EL (cell line): ENCODE measurements at places on chromosomes 11 and 22.
A peak's percentile ranks its signal among the peaks of the same experiment; 100 is the strongest.

- peak; percentile 84 for DNase-seq
Measured at GRCh38 chr11:46295312-46296058, 18.0 kb downstream of the CREB3L1 start.

DNA sequence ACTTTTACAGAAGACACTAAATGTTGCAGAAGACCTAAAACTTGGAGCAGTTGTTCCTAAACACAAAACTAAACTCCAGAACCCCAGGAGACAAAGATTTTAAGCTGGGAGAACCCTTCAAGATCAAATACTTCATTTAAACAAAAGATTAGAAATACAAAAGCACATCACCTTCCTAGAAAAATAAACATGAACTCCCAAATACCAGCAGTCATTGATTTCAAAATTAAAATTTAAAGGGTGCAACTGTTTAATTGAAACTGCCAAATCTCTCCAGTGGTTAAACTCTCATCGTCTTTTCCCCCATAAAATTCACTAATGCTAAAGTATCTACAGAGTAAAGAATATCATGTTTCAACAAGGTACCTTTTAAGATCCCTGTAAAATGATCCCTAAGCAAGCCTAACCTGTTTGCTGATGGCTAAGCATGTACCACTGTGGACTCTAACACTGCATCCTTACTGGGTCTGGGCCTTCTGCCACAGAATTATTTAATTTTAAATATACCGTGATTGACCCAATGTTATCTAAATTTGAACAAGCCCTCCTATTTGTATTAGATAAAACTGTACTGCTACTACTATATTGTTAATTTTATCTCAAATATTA lies 53.7 kb upstream of the CCDC34 start:
- DNase-seq = no peak

- DNase-seq = no peak
Measured at GRCh38 chr22:19776433-19777031, 16.0 kb downstream of the TBX1 start.

- DNase-seq = no peak
Measured at GRCh38 chr22:38523029-38523428, 16.9 kb upstream of the DDX17 start.

DNA sequence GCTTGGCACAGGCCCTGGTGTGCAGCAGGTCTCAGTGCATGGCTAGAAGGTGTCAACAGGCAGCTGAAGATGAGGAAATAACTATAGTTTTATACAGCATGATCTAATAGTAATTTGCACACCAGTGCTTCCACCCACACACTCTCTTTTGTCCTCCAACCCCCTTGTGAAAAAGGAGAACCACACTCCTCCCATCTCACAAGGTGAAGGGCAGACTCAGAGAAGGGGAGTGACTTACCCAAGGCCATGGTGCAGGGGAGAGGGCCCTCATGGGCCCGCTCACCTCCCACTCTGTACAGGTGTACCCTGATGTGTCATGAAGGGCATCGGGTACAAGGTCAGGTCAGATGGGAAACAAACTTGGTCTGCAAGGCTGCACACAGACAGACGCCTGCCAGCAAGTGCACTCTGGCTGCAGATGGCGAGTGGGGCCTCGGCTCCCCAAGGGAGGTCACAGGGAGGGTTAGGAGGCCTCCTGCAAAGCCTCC lies 53.4 kb downstream of the DGCR2 start:
- DNase-seq = no peak

DNA sequence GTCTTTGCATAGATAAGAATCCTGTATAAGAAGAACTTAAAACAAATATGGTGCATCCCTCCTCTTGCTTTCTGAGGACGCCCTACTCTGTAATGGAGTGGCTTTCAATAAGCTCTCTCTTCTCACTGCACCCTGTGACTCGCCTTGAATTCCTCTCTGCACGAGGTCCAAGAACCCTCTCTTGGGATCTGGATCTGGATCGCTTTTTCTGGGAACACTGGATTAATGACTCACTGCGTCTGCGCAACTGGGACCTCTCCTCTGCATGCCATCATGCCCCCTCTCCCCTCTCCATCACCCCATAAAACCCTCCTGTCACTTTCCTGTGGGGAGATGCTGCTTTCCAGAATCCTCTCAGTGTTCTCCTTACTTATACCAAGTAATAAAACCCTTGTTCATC lies 15.1 kb upstream of the CABP2 start:
- peak; percentile 23 for DNase-seq
